ENCODE measurements at places on chromosomes 6 and 20.

DNA sequence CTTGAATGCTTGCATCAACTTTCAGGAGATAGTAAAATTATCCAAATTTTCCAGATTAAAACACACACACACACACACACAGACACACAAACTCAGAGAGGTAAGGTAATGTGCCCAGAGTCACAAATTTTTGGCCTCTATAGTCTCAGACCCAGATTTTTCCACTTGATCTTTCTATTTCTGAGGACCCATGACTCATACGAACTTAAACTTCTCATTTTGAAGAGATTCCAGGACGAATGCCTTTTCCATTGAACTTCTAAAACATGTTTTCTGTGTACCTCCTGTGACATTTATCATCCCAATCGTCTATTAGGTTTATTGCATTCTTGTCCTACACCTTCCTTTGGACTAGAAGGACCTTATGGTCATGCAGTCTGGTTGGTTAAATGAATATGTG is 172.9 kb upstream of the COL21A1 start:
- no peak for DNase-seq

- no peak for DNase-seq
These were observed 254.0 kb upstream of the GJE1 start for GRCh38 chr6:141878686-141879085.

- DNase-seq: no peak
These were observed 224.9 kb downstream of the ANKRD60 start for GRCh38 chr20:58003525-58003924.

- DNase-seq: no peak
These were observed 53.6 kb downstream of the GNAS start for GRCh38 chr20:58906111-58906510.

GRCh38 chr6:16473184-16473907 is 235.0 kb downstream of the GMPR start:
- no peak for DNase-seq

DNA sequence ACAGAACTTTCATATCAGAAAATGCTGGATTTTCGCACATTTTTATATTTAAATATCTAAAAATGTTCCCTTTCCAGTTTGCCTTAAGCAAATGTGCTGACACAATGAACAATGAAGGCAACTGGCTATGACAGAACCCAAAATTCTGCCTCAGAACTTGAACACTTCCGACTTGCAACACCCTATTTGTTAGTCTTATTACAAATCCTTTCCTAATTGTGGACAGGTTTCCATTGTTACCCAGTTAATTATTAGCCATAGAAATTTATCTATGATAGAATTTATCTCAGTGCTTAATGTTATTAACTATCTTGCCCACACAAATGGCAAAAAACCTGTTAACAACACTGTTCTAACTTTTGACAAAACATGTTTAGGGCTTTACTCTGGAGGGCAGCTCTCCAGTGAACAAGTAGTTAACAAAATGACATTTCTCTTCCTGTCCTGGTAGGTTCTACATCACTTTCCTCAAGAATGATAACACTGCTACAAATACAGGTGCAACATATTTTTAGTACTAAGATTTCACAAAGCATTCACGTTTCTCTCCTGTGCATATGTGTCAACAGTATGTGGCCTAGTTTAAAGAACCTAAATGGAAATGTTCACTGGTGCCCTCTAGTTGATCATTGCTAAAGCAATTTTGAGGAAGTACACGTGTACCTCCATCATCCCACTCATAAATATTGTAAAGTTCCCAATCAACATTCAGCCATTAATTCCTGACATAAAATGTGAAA is 58.4 kb downstream of the HIVEP2 start:
- DNase-seq: no peak

GRCh38 chr6:43796168-43796567 is 26.2 kb downstream of the VEGFA start:
- no peak for DNase-seq

GRCh38 chr6:14810021-14810420 is 435.8 kb upstream of the JARID2 start:
- no peak for DNase-seq

DNA sequence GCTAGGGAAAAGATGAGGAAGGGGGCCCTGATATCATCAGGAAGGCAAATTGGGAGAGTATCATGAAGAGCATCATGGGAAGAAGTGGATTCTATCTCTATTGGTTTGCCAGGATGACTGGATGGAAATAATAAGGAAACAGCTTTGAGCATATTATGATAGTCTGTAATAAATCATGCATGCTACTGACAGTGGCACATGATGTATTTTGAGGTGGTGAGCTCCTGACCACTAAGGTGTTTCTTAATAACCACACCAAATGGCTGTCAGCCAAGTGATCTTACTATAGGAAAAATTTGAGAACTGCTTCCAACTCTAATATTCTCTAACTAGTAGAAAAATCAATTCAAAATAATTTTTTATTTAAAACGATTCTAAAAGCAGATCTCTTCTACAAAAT is 548.4 kb upstream of the JAG1 start:
- DNase-seq: no peak

GRCh38 chr20:34938466-34939163 is 17.0 kb downstream of the GSS start:
- peak; percentile 42 for DNase-seq

All from muscle of arm (tissue), 14 donors.